HT1080 (cell line): ENCODE measurements at places on chromosomes 3 and 15.

- no peak for DNase-seq
Observed at GRCh38 chr3:15157441-15157840, 48.6 kb upstream of the CAPN7 start.

DNA sequence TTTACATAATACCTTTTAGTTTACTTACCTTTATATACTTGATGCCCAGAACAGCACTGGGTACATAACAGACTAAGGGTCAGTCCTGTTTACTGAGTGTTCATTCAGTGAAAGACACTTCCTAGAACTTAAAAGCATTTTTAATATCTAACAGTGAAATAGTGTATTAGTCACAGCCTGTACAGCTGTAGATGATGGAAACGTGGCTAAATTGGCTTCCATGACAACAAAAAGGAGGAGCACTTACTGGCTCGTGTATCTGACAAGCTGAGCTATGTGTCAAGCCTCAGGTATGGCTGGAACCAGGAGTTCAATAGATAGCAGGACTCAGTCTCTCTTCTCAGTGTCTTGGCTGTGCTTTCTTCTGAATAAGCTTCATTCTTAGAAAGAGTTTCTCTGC, 40.2 kb downstream of the CMTM8 start:
- no peak for DNase-seq

DNA sequence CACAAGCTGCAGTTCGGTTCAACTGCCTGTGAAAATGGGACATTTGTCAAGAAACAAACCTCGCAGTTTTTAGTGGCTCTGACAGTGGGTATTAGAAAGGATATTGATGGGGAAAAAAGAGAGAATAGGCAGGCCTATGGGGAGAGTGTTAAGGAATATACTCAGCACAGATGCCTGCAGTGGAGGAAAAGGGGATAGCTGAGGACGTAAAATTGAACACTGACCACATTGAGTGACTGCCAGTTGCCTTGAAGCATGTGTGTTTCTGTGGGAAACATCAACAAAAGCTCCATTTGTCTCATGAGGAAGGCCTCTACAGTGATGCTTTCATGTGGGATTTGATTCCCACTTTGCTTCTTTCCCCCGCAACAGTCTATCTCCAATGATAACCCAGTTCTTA, 1042.1 kb downstream of the TUSC7 start:
- DNase-seq = no peak

DNA sequence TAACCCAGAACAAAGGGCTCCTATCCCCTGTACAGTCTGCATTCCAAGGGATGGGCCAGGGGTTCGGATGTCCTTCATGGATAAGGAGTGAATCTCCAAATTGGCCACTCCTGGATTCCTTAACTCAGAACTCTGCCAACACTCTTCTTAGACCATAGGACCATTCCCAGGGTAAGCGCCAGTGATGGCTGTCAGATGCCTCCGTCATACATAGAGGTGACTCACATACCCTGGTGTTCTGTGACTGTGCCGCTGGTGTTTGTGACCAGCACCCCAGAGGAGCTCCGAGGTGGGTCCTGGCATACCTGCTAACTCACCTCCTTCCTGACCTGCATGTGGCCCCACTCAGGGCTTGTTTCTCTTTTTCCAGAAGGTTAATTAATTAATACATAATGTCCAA, 134.7 kb downstream of the KLF13 start:
- no peak for DNase-seq

DNA sequence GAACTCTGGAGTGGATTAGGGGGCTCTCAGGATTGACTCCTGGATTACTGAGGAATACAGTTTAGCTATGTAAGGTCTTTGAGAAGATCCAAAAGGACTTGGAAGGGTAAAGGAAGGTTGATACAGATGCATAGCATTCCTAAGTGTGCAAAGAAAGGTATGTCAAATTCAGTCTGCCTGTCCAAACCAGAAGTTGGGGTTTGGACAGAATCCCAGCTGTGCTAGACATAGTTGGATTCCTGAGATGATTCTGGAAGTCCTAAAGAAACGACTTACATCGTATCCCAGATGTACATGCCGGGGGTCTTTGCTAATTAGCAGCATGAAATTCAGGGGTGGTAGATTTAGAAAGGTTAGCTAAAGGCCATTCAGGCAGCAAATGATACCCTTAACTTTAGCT, 97.7 kb upstream of the TSPAN3 start:
- DNase-seq = no peak

- DNase-seq = no peak
Observed at GRCh38 chr3:87446849-87447387, 170.5 kb upstream of the POU1F1 start.
